T1000 (cell line): ENCODE measurements at places on chromosomes 2 and 18.

- no peak for DNase-seq
Measured at GRCh38 chr2:160522951-160523710, 29.5 kb upstream of the RBMS1 start.

GRCh38 chr2:191892391-191892790, 45.5 kb upstream of the CAVIN2 start:
- no peak for DNase-seq

GRCh38 chr2:196640031-196640548, 575 bp downstream of the CCDC150 start:
- no peak for DNase-seq

GRCh38 chr2:78145997-78146722, 624.0 kb upstream of the LRRTM4 start:
- no peak for DNase-seq

GRCh38 chr2:37866171-37866934, 58.7 kb upstream of the RMDN2 start:
- DNase-seq, result no peak

- DNase-seq, result no peak
Measured at GRCh38 chr18:438571-438970, 61.9 kb downstream of the COLEC12 start.

- no peak for DNase-seq
Measured at GRCh38 chr2:10794876-10795275, 17.7 kb downstream of the PDIA6 start.

GRCh38 chr2:191298306-191298705, 53.1 kb downstream of the MYO1B start:
- DNase-seq, result no peak

DNA sequence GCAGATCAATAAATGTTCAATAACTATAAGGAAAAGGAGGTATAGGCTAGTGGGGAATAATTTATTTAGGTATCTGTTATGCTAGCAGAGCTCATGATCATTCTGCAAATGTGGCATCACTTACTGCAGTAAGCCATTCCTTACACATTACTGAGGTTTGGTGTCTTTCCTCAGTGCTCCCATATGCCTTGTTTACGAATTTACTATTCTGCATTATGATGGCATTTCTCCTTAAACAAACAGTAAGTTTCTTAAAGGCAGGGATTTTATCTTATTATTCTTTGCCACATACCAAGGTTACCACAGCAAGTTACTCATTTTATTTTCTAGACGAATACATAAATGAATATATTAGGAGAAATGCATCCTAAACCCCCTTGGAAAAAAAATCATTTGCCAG, 88.4 kb downstream of the DSEL start:
- no peak for DNase-seq

DNA sequence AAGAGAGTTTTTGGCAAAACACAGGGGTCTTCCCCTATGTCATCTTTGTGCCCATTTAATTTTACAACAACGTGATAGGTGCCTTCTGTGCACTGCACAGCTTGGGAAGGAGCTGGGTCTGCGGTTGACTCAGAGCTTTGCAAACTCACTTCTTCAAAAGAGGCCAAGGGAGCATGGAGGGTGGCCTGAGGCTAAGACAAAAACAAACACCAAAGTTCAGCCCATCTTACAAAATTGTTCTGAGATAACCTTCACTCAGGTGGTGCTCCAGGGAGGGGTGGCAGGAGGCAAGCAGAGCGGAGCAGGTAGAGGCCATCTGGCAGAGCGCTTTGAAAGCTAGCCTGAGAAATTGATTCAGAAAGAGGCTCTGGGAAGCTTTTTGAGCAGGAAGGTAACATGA, 9.8 kb downstream of the SOWAHC start:
- DNase-seq, result no peak

DNA sequence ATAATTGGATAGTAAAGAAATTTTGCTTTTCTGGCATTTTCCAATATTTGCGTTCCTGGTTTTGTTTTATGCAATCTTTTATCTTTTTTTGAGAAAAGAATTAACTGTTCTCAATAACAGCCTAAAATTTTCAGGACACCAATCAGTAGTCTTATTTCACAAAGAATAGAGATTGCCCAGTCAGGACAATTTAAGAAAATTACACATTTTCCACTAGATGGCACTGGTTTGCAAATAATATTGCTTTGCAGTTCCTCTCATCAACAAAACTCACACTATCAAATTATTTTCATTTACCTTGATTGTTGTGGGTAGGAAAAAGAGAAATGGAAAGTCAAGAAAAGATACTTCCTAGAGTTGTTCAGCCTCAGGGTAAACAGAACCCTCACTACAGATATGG, 2.4 kb upstream of the RBM45 start:
- DNase-seq, result no peak

GRCh38 chr2:109701362-109701761, 87.2 kb downstream of the SOWAHC start:
- DNase-seq, result no peak

- no peak for DNase-seq
Measured at GRCh38 chr2:181310967-181311366, 146.2 kb upstream of the ITGA4 start.

GRCh38 chr18:42925036-42925435, 190.4 kb downstream of the RIT2 start:
- DNase-seq, result no peak

DNA sequence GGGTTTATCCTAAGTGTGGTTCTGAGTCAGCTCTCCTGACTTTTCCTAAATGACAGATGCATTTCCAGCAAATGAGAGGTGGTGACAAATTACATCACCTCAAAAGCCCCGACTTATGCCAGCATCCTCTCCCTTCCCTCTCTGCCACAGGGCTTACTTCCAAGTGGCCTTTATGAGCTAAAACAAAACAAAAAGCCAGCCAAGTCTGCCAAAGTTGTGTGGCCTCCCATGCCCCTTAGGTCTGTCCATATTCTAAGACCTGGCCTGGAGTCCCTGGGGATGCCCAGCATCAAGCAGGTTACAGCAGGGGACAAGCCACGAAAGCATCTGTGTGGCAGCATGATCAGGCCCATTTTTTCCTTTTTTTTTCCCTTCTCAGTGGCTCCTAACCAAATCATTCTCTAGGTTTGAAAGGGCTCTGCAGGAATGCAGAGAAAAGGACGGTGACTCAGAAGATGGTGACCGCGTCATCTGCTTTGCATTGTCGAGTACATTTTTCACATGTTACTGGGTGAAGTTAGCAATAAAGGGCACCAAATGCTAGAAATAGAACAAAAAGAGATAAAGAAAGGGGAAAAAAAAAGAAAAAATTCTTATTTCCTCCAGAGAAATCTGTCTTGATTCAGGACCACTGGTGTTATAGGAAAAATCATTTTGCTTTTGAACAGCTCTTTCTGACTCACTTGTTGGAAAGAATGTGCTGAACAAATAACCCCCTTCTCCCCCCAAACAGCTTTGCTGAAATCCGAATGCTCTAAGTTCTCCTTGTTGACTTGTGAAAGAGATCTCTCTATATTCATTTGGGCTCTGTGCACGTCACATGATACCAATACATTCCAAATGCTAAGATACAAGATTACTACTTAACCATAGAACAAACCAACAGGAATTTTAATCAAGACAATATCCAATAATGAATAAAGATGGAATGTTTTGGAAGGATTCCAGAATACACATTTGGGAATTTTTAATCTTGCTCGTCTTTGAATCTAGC, 178.7 kb downstream of the EN1 start:
- DNase-seq, result peak; percentile 53

GRCh38 chr2:37923308-37924055, 1.6 kb upstream of the RMDN2 start:
- DNase-seq, result no peak

DNA sequence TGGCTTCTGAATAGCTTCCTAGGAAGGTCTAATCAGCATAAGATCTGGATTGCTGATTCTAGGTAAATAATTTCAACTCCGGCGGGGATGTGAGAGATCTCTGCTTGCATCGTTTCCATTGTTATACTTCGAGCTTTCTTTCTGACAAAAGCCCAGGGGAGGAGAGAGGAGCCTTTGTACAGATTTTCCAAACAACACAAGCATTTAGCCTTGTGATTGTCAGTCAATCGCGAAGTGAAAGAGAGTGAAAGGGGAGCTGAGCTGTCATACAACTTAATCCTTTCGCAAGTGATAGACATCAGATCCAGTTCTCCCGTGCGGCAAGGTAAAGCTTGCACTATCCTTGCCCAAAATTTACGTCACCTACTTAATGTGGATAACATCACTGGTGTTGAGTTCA, 26.2 kb downstream of the RALB start:
- no peak for DNase-seq

DNA sequence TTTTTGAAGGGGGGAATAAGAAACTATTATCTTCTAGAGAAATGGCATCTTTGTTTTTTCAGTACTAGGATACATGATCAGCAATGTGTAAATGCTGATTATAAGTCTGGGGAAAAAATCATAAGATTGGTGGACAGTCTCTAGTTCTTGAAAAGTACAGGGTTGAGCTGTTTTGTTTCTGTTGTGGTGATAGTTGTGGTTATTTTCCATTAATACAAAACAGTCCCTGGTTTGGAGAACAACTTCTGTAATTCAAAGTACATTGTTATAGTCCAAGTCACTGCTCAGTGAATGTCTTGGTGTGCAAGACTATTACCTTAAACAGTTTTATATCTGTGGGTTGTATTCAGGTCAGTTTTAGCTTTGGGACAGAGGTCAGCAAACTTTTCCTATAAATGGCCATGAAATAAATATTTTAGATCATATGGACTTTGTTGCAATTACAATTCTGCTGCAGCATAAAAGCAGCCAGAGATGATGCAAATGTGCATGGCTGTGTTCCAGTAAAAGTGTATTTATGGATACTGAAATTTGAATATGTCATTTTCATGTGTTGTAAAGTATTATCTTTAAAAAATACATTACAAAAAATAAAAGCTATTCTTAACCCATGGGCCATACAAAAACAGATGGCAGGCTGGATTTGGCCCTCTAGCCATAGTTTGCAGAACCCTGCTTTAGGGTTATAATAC, 111.0 kb downstream of the CERS6 start:
- no peak for DNase-seq
